CD4-positive, alpha-beta T cell (primary cell): ENCODE measurements at places on chromosomes 5 and 9.
A peak's percentile ranks its signal among the peaks of the same experiment; 100 is the strongest.

- no peak for DNase-seq
Observed at GRCh38 chr5:132663771-132664695, 6.1 kb downstream of the IL13 start.

DNA sequence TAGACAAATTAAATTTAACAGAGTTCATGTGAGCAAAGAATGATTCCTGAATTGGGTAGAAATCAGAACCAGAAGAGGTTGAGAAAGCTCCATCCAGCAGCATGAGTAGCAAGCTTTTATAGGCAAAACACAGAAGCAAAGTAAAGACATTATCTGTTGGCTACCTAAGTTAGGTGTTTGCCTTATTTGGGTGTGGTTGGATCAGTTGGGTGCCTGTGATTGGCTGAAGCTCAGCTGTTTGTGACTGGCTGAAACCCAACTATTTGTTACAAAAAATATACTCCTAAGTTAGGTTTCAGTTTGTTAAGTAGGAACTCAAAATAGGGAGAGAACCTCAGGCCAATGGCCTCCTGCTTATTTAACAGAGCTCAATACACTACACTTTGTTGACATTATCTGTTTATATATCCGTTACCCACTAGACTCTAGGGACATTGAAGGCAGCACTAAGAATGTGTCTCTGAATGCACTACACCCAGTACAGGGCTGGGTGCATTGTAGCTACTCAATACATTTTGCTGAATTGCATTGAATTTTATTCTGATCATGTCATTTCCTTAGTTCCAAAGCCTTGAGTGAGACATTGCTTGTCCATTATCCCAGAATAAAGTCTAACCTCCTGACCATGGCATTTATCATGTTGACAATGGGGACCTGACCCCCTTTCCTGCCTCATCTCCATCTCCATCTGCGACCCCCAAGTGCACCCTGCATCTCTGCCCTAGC, 98.7 kb downstream of the CCDC192 start:
- no peak for DNase-seq

DNA sequence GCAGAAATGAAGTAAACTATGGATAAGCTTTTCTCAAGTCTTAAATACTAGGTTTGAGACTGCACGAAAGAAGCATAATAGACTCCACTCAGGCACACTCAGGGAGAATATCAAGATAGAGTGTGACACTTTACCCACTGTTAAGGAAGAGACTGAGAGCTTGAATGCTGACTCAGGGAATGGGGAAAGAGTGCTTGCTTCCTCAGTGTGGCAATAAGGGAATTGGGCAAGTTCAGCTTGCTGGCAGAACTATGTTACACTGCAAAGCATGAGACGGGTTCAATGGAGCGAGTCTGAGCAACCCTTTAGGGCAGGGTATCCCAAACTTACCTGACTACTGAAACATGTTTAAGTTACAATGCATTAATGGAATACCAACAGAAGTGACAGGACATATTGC, 237.7 kb upstream of the MEF2C start:
- DNase-seq, result no peak

- no peak for DNase-seq
Observed at GRCh38 chr9:88949961-88950340, 41.3 kb upstream of the S1PR3 start.

DNA sequence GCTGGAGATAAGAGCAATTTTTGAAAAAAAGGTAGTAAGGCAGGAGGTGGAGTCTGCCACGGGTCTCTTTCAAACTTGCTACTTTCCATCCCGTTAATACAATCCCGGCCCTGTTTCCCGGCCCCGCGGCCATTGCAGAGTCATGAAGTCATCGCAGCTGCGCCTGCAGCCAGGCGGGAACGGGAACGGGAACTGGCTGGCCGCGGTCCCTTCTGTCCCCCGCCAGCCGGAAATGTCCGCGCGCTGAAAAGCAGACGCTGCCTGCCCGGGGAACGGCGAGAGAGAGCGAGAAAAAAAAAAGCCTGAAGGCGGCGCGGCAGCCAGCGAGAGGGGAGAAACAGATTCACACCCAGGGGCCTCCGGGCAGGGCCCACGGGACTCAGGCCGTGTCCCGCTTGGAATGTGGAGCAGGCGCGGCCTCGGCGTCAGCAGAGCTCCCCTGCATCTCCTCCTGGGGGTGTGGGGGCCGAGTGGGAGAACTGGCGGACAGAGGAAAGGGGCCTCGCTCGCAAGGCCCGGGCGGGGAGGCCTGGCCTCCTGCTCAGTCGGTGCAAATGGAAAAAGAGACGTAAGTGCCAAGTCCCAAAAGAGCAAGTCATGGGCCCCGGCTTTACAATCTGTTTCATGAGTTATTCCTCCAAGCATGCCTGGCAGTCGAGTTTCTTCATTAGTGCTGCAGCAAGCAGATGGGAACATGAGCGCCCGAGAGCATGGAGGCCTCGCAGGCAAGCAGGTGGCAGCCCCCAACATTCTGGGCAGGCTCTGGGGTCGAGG, 201.2 kb upstream of the GAS1 start:
- no peak for DNase-seq

DNA sequence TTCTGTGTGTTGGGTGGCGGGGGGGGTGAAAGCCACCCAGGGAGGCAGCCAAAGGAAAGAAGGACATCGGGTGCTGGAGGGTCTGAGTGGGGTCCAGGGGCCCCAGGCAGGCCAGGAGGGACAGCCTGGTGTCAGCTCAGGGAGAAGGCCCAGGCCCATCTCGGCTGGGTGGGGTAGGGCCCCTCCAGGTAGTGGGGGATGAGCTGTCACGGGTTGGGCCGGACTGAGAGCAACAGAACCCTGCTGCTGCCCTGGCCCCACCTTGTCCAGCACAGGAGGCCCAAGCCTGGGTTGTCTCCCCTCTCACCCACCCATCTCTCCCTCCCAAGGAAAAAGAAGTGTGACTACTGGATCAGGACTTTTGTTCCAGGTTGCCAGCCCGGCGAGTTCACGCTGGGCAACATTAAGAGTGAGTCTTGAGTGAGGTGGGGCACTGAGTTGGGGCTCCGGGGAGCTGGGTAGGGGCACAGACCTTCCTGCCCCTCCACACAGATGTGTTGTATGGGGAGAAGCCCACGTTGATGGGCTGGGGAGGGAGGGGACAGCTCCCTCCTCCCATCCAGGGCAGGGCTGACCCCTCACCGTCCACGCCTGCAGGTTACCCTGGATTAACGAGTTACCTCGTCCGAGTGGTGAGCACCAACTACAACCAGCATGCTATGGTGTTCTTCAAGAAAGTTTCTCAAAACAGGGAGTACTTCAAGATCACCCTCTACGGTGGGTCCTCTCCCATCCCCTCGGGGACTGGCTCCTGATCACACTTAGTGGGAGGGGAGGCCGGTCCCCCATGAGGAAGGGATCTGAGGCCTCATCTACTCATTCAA, 2.3 kb downstream of the LCN2 start:
- no peak for DNase-seq

GRCh38 chr5:72523960-72524582, 16.9 kb upstream of the ZNF366 start:
- DNase-seq, result peak; percentile 21

GRCh38 chr9:32867601-32868204, 84.4 kb downstream of the TMEM215 start:
- no peak for DNase-seq

DNA sequence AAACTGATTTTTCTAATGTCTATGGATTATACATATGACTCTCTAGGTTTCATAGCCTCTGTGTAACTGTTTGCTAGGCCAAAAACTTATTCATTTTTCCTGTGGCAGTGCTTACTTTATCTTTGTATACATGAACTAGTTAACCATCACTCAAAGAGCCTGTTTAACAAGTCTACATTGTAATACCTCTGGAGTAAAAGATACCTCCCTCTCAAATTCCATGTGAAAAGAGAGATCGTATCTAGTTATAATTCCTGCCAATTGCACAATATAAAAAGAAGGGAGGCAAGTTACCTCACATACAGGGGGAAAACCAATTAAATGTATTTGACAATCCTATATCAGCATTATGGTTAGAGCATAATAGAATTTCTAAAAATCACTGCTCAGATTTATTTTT, 271.9 kb upstream of the ST8SIA4 start:
- DNase-seq, result no peak

GRCh38 chr5:12636209-12636608, 732.0 kb upstream of the CTNND2 start:
- no peak for DNase-seq
